ENCODE measurements at places on chromosomes 13 and 19. TPM values are rescaled to one million over a fixed set of nuclear protein-coding genes. Genes with fewer than 3 reads are reported as not detected.

The LGI4 gene
- polyA plus RNA-seq = 9.4 TPM

The ZNF17 gene
- polyA plus RNA-seq = 8.4 TPM

The TIMM50 gene
- polyA plus RNA-seq = 48.9 TPM

The LRRC4B gene
- 21.0 TPM for polyA plus RNA-seq

The CGB5 gene
- 0.92 TPM for polyA plus RNA-seq

The MBD3L2 gene
- polyA plus RNA-seq = not detected

The IRGC gene
- polyA plus RNA-seq = not detected

The UBXN6 gene
- 96.9 TPM for polyA plus RNA-seq

GRCh38 chr13:80039000-80039399 lies 301.9 kb downstream of the SPRY2 start:
- no peak for DNase-seq

GRCh38 chr19:39408392-39409207 lies 2.0 kb downstream of the ZFP36 start:
- peak; percentile 46 for DNase-seq

DNA sequence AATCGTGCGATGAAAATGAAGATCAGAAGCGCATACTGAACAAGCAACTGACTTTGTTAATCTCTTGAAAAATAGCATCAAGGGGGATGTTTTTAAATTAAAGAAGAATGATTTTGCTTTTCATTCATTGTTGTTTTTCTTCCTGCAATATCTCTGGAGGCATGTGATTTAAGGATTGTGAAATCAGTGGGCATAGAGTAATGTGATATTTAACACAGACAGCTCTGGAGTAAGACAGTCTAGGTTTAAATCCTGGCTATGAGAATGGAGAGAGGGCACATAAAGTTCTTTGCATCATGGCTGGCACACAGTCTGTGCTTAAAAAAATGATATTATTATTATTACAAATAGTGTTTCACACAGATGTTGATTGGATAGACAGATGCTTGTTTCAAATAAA lies 243.1 kb upstream of the NBEA start:
- DNase-seq = no peak

DNA sequence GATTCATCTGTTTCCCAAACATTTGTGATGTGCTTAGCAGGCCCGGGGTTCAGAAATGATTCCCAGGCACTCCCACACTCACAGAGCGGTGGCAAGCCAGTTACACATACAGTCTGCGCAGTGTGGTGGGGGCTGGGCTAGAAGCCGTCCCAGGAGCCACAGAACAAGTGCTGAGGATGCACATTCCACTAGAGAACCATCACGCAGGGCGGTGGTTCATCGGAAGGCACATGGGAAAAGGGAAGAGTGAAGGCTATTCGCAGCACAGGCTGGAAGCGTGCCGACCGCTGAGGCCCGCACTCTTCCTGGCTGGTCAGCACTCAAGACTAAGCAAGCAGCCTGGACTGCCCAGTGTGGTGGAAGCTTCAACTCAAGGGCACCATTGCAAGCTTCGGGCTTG lies 126.3 kb upstream of the SLC7A1 start:
- no peak for DNase-seq

DNA sequence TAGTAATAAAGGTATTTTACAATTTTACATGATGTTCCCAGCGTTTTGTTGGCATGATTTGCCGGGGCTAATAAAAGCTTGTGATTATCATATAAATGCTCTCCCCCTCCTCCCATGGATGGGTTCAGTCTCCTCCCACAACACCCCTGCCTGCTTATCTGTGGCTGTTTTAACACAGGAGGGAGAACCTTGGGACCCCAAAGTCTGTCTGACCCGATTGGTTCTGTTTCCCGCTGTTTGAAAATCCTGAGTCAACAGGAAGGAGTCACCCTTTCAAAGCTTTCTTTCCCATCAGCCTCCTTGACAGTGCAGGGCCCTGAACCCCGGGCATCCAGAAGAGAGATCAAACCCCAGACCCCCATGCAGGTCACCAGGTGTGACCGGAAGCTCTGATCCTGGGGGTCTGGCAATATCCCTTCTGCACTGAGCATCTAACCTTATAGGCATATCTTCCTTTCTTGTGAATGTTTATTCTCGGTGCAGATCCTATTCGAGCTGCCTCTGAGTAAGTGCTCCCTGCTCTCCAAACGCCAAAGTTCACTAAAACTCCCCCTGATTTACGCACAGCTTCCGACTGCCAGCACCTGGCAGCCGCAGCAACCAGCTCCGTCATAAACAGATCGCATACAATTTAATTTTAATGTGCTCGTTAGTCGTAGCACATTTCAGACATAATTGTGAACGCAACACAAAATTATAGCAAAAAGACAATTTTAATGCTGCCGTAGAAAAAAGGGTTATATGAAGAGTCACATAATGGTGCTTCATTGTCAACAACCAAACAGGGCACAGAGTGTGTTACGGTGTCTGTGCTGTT lies 74.8 kb downstream of the TSHZ3 start:
- DNase-seq = no peak

DNA sequence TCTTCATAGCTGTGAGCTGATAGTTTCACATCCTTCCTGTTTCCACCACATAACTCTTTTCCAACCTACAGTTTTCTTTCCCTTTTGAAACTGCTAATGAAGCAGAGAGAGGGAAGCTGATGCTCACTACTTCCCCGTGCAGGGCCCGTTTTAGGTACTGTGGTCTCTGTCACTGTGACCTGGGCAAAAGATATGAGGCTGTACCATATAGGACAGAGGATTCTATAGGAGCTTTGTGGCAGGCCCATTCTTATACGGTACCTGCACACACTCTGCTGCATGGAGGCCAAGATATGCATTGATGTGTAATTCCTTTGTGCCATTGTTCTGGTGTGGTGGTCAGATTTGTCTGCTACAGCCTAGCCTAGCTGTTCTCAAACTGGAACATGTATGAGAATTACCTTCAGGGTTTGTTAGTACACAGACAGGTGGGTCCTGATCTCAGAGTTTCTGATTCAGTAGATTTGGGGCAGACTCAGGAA lies 577.3 kb downstream of the LMO7 start:
- DNase-seq = no peak

- DNase-seq = no peak
Observed at GRCh38 chr19:15456871-15457700, 7.3 kb downstream of the RASAL3 start.

- no peak for DNase-seq
Observed at GRCh38 chr13:79346300-79346914, 59.6 kb downstream of the RBM26 start.

DNA sequence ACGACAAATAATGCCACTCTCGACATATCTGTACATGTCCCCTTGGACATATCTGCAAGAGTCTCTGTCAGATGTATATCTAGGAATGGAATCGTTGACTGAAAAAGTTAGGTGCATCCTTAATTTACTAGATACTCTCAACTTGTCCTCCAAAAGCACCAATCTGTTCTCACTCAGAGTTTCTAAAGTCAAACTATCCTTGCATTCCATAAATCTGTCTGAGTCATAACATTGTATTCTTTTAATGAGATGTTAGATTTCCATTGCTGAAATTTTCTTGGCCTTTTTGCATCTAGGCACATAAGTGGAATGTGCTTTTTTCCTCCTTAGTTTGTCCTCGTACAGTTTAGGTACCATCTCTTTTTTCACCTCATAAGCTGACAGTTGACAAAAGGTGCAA lies 139.8 kb downstream of the PTPRS start:
- no peak for DNase-seq

- DNase-seq = no peak
Observed at GRCh38 chr19:10603873-10604459, 16.9 kb upstream of the AP1M2 start.

- no peak for DNase-seq
Observed at GRCh38 chr13:71513411-71514033, 353.5 kb downstream of the DACH1 start.

- no peak for DNase-seq
Observed at GRCh38 chr13:24719139-24719538, 38.9 kb downstream of the ATP12A start.

- peak; percentile 44 for DNase-seq
Observed at GRCh38 chr19:34364830-34365462, at the start of gene GPI. GPI (plus strand) TSS chr19:34365196; CDS start chr19:34365267, 71 bp downstream.

GRCh38 chr13:80504453-80504852 lies 163.5 kb upstream of the SPRY2 start:
- no peak for DNase-seq

DNA sequence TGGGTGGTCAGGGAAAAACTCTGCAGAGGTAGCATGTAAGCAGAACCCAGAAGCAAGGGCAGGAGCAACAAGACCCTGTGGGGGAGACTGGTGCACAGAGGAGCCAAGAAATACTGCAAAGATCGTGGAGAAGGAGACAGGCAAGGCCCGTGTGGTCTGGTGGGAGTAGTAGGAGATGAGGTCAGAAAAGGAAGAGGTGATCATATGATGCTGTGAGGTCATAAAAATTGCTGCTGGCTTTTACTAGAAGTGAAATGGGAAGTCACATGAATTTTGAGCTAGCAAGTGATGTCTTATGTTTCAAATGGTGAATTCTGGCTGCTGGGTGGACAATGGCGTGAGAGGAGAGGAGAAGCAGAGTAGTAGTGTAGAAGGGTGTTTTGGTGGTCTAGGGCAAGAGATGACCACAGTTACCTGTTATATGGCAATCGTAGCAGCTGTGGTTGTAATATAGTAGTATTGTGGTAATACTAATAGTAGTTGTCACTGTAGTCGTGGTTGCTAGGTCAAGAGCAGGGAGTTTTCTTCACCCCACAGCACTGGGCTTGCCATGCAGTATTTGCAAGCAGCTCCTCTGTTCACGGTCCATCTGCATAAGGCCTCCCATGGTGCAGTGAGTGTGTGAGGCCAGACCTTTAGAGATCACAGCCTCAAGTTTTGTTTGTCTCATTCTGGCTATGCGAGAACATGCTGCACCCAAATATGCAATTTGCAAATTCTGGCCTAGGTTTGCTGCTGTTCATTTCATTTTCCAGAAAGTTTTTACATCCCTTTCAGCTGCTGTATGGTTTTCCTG lies 205.0 kb downstream of the TSHZ3 start:
- DNase-seq = no peak

DNA sequence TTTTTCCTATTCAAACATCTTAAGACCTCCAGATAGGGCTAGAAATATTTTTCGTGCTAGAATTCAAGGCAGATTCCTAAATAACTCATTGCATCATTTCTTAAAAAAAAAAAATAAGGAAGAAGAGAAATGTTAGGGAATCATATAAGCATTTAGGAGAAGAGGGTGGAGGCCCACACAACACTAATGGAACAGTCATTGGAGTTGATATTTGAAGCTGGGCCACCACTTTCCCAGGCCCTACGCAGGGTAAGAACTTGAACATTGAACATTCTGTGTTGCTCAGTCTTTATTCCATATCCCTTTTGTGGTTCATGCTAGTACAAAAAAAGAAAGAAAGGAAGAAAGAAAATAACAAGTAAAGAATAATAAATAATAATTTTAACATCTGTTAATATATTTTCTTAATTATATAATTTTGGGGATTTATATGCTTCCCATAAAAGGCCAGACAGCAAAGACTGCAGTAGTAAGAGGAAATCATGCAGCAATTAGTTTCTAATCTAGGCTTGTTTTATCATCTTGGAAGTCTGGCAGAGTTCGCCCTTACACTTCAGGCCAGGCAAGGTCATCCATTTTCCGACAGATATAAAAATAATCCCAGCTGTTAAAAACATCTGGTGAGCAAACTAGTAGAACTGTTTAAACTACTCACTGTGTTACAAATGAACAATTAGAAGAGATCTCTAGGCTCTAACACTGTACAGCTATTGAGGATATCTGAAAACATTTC lies 127.7 kb downstream of the FRY start:
- DNase-seq = peak; percentile 36

GRCh38 chr19:22606212-22606553 lies 27.9 kb upstream of the ZNF492 start:
- no peak for DNase-seq

- DNase-seq = no peak
Observed at GRCh38 chr13:44557986-44558385, 18.1 kb downstream of the TSC22D1 start.

DNA sequence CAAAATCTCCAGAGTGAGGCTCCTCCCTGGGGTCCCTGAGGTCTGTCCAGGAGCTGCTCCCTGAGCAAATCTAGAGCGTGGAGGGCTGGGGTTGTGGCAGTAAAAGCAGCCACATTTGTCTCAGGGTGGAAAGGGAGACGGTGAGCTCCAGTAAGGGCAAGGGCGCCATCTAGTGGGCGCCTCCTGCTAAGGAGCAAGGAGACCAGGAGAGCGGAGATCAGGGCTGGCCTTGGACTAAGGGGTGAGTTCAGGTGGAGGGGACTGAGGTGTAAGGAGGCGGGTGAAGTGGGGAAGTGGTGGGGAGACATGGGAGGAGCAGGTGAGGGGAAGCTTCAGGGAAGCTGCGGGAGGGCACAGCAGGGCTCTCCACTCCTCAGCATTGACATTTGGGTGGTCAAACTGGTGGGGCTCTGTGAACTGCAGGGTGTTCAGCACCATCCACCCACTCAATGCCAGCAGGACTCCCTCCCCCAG lies 5.3 kb upstream of the CEACAM21 start:
- DNase-seq = peak; percentile 69

- DNase-seq = no peak
Observed at GRCh38 chr19:10222201-10222890, 8.8 kb downstream of the S1PR2 start.

DNA sequence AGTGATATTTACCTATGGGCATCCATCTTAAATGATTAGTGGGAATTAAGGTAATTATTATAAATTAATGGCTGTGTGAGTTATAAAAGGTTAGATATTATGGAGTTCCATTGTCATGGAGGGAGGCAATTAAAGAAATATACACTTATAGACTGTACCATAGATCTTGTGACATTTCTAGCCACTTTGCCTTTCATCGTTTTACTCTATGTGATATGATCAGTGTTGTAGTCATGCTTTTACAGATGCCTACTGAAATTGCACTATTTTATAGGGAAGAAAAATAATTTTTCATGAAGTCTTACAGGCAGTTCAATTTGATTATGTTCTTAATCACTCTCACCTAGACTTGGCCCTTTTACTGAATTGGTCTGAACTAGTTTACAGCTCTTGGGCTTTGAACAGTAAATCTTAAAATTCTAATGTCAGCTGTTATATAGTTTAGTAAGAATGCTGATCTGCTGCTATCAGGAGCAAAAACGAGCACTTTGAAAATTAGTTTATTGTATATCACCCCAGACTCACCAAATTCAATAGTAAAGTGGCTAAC lies 301.2 kb downstream of the GPC6 start:
- DNase-seq = no peak

DNA sequence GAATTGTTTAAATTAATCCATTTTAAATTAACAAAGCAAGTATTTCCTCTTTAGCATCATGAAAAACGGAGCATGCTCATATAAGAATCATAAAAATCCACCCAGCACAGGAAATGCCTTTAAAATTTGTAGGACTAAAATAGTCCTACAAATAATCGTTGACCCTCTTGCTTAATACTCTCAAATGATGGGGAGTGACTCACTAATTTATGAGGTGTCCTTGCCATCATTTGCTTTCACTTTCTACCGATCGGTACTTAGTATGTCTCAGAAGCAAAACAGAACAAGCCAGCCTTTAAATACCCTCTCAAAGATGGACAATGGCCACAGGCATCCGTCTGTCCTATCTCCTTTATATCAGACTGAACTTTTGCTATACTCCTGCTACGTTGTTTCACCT lies 97.2 kb downstream of the SUCLA2 start:
- no peak for DNase-seq

Measured in muscle of arm (tissue), 14 donors.